Central memory CD8-positive, alpha-beta T cell (primary cell): ENCODE measurements at places on chromosomes 4 and X.

- no peak for DNase-seq
Measured at GRCh38 chr4:74961230-74961629, 28.3 kb downstream of the PARM1 start.

DNA sequence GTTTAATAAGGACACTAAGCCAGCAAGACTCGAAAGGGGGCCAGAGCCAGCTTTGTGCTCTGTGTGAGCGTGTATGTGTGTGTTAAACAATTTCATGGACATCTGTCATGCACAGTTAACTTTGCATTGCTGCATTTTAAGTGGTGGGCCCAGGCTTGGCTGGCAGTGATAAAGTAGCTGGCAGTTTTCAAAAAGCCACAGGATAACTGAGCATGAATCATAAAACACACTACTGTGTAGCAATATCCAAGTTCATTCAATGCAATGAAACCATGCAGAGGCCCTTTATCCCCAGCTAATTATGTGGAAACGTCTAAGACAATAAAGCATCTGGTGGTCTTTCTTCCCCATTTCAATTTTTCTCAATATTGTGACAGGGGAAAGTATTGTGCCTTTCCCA lies 132.9 kb downstream of the NKX6-1 start:
- no peak for DNase-seq

GRCh38 chr4:7364979-7365378 lies 69.8 kb downstream of the PSAPL1 start:
- DNase-seq: no peak

- no peak for DNase-seq
Measured at GRCh38 chr4:152956147-152956546, 20.0 kb downstream of the FHDC1 start.

- no peak for DNase-seq
Measured at GRCh38 chr4:82469791-82470345, 39.5 kb downstream of the ENOPH1 start.
